ENCODE measurements at places on chromosomes 12 and 14.

DNA sequence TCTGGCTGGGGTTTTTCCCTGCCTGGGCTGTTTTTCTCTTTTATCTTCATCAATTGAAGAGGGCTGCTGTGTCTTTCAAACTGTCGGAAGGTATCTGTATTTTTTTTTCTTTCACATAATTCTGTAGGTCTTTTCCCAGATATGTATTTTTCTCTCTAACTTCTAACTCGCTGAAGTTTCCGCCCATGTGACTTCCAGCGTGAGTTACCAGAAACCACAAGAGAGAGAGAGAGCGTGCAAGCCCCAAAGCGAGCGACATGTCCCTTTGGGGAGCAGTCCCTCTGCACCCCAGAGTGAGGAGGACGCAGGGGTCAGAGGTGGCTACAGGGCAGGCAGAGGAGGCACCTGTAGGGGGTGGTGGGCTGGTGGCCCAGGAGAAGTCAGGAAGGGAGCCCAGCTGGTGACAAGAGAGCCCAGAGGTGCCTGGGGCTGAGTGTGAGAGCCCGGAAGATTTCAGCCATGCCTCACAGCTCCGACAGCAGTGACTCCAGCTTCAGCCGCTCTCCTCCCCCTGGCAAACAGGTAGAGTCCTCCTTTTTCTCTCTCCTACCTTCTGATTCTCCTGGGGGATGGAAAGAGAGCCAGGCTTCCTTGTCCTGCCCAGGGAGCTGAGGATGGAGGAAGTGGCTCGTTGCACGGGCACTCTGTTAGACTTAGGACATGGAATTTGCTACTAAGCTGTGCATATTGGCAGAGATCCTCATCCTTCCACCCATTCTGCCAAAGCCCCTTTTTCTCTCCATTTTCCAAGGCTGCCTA lies at the start of gene BATF:
Gene BATF (plus strand): TSS at position 246 of the 759 bp plus-strand sequence. CDS start 214 bp downstream, at position 460.
- DNase-seq: no peak

- no peak for DNase-seq
These were observed 5.0 kb upstream of the LBHD2 start for GRCh38 chr14:103078860-103079587.

DNA sequence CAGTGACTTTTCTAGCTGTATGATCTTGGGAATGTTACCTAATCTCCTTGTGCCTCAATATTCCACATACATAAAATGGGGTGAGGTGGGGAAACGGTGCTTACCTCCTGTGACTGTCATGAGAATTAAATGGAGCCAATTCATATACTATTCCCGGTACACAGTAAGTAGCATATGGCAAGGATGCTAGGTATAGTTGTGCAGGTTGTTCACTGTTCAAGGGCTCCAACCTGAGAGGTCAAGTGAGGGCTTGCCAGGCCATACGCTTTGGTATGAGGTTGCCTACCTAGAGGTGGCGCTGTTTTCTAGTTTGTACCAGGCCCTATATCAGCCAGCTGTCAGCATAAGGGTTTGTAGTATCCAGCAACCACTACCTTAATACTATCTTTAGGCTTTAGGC lies 3.6 kb upstream of the BATF start:
- no peak for DNase-seq

GRCh38 chr14:90518941-90519256 lies 122.1 kb downstream of the CALM1 start:
- no peak for DNase-seq

DNA sequence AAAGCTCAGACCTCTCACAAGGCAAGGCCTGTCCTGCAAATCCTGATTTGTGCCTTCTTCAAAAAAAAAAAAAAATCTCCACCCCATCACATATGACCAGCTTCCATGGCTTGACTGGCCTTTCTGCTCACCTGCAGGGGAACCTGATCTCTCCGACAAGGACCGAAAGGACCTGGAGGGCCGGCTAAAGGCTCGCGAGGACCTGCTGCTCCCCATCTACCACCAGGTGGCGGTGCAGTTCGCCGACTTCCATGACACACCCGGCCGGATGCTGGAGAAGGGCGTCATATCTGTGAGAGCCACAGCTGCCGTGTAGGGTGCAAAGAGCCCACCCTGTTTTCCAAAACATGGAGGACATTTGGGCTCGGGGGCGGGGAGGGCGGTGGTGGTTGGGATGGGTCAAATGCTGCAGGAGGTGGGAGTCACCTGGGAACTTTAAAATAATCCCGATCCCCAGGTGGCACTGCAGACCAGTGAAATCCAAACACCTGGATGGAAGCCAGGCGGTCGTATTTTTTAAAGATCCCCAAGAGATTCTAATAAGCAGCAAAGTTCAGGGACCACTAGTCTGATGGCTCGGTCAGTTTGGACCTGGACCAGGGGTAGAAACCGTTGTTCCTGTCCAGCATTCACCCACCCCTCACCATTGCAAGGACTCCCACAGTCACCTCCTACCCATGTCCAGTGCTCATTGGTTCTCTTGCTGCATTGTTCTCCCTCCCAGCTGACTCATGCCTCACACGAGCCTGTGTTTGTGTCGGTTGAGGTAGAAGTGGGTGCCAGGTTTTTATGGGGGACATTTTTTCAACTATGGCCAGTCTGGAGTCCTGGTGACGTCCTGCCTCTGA lies 44.8 kb downstream of the FOXN4 start:
- DNase-seq: peak; percentile 32

GRCh38 chr12:132500142-132500855 lies 10.3 kb downstream of the FBRSL1 start:
- no peak for DNase-seq

DNA sequence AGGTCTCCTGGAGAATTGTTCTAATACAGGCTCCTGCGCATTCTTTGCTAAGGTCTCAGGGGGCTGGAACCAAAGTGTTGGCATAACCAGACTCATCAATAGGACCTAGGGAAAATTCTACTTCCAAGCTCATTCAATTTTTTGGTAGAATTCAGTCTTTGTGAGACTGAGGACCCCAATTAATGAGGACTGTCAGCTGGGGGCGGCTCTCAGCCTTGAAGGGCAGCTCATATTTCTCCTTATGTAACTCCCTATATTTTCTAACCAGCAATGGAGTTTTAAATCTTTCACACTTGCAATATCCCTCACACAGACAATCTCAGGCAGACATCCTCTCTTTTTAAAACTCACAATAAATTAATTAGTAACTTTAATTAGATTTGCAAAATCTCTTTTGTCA lies 476.4 kb upstream of the LRFN5 start:
- no peak for DNase-seq

GRCh38 chr14:104559028-104559803 lies 20.3 kb upstream of the C14orf180 start:
- DNase-seq: no peak

GRCh38 chr12:84455598-84455997 lies 457.0 kb downstream of the SLC6A15 start:
- no peak for DNase-seq

- no peak for DNase-seq
These were observed 24.0 kb downstream of the FAM222A start for GRCh38 chr12:109737631-109738030.

- no peak for DNase-seq
These were observed 125.3 kb upstream of the ATF7IP start for GRCh38 chr12:14239935-14240872.

DNA sequence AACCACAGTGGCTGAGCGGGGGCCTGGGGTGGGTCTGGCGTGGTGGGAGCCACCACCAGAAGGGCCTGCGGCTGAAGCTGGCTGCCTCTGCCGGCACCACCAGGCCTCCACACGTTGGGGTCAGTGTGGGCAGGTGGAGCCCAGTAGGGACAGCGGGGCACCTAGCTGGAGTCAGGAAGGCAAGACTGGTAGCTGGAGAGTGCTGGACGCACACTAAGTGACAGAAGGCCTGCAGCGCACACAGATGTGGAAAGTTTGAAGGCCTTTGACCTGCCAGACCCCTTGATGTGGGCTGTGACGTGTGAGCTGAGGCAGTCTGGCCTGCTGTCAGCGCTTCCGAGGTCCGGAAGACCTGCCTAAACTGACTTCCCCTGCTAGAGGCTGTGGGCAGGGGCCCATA lies 26.3 kb downstream of the RIN3 start:
- DNase-seq: no peak

DNA sequence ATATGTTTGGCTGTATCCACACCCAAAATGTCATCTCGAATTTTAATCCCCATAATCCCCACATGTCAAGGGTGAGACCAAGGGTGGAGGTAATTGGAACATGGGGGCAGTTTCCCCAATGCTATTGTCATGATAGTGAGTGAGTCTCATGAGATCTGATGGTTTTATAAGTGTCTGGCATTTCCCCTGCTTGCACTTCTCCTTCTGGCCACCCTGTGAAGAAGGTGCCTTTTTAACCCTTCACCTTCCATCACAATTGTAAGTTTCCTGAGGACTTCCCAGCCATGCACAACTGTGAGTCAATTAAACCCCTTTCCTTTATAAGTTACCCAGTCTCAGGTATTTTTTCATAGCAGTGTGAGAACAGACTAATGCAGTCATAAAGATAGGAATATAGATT lies 216.7 kb upstream of the SSTR1 start:
- no peak for DNase-seq

- no peak for DNase-seq
These were observed 53.2 kb upstream of the PKP2 start for GRCh38 chr12:32949815-32950214.

DNA sequence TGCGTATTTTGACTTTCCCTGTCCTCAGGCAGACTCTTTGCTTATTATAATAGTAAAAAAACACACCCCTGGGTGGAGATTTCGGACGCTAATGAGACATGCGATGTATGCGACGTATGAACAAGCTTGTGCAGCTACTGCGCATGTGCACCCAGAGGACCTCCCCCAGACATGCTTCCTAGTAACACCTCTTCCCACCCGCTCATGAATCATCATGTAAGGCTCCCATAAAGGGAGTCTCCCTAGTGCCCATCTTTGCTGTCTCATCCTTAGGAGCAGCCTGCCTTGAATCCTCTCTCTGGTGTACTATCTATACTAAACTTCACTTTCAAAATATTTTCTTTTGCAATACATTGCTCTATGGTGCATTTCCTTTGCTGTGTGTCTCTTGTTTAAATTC lies 210.1 kb downstream of the TMEM132D start:
- no peak for DNase-seq

GRCh38 chr14:105250986-105251385 lies 2.7 kb downstream of the BTBD6 start:
- no peak for DNase-seq

DNA sequence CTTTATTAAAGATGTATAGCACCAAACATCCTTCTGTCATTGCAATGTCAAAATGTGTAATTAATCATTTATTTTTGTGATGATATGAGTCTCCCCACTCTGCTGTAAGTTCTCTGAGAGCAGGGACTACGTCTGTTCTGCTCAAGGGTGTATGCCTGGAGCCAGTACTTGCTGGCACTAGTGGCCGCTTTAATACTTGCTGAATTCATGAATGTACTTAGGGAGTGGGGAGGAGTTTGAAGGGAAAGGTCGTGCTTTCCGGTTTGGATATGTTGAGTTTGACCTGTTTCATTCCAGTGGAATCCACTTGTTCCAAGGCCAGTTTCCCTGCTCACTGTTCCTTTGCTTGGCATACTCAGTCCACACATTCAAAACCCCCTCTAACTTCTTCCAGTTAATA lies 1.9 kb upstream of the DCAF5 start:
- no peak for DNase-seq

DNA sequence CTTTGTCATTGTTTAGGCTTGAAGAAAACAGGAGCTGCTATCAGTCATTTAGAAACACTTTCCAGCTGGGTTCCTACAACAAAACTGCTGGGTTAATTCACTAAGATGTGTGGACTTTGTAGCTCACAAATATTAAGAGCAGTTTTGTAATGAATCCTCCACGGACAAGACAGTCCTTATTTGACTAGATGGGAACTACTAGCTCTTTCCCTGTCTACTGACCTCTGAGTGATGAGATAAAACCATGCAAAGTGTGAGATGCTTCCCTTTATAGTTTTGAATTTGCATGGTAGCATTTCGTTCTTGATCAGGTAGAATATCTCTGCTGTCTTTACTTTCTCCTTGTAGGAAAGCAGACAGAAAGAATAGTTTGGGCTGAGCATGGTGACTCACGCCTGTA lies 72.9 kb upstream of the STXBP6 start:
- DNase-seq: no peak

DNA sequence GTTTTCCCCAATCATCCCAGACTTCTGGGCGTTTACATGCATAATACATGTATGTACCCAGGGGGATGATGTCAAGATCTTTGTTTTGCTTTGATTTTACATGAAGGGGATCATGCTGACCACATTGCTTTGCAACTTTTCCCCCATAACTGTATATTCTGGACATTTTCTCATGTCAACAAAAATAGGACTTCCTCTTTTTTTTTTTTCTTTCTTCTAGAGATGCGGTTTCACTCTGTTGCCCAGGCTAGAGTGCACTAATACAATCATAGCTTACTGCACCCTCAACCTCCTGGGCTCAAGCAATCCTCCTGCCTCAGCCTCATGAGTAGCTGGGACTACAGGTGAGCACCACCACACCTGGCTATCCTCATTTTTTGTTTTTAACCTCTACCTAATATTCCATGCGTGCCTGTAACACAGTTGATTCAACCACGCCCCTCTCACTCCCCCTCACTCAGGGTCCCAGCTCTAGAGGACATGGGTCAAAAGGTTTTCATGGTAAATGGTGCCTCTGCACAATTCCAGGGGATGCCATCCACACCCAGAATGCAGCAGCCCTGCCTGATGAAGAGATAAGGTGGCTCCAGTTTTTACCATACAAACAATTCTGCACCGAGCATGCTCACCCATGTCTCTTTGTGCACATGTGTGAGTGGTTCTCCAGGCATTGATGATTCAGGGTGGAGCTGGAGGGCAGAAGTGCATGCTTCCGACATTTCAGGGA lies 32.0 kb upstream of the CIPC start:
- no peak for DNase-seq

DNA sequence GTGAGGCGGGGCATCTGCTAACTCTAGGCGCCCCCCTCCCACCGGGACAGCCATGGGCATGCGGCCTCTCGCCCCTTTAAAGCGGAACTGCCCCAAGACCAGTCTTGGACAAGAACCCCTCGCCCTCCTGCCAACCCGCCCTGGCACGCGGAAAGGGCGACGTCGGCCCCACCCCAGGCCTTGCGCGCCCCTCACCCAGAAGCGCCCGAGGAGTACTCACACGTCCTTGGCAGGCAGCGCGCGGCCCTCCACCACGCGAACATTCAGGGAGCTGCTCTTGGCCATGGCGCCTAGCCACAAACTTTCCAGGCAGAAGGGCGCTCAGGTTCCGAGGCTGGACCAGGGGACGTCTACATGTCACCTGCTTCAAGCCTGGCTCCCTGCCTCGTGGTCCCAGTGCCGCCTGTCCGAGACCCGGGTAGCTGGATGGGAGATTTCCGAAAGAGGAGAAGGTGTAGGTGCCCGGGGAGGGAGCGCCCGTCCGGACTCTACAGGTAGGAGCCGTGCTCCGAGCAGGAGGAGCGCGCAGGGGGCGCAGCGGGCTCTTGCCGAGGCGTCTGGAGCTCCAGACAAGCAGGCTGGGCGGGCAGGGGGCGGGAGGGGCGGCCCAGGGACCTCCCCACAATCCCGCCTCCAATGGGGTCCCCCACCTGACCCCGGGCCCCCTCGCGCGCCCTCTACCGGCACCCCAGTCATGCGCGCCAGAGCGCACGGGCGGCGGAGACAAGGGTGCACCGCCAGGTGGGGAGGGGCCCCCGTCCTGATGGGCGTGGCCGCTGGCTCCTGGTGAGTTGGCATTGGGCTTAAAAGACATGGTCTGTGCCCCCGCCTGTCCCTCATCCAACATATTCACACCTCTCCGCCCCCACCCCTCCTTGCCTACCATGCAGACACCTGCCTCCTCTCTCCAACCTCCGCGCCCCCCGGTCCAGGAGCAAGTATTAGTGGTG lies at the start of gene RASAL1:
Gene RASAL1 (minus strand): TSS at position 584 of the 950 bp plus-strand sequence. CDS start 299 bp downstream, at position 285.
- DNase-seq: no peak

GRCh38 chr14:24565766-24566165 lies 10.3 kb downstream of the CTSG start:
- DNase-seq: no peak
